ENCODE measurements at places on chromosomes 1 and 21.
A peak's percentile ranks its signal among the peaks of the same experiment; 100 is the strongest.

GRCh38 chr1:207191061-207191460 is 87.0 kb downstream of the C4BPA start:
- no peak for DNase-seq

GRCh38 chr1:18326211-18326897 is 154.4 kb upstream of the KLHDC7A start:
- no peak for DNase-seq

DNA sequence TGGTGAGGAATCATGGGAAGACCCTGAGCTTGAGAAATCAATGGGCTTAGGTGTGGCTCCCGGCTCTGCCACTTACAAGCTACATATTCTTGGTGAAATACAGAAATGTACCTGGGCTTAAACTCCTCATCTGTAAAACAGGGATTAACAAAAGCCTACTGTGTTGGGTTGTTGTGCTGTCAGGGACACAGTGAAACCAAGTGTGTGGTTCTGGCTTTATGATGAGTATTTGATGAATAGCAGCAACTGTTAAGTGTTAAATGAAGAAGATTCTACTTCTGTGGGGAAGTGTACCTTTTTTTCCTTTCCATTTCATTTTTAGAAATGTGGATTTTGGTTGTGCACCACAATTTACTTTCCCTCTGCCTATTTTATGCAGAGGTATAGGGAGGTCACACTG is 41.1 kb upstream of the DUSP10 start:
- DNase-seq, result no peak

GRCh38 chr1:147670319-147671001 is at the start of gene ACP6:
Gene ACP6 (minus strand): TSS chr1:147670524. CDS start chr1:147670048, 476 bp downstream.
- DNase-seq, result peak; percentile 88

- DNase-seq, result no peak
Measured at GRCh38 chr1:24149866-24150233, 6.9 kb upstream of the IL22RA1 start.

DNA sequence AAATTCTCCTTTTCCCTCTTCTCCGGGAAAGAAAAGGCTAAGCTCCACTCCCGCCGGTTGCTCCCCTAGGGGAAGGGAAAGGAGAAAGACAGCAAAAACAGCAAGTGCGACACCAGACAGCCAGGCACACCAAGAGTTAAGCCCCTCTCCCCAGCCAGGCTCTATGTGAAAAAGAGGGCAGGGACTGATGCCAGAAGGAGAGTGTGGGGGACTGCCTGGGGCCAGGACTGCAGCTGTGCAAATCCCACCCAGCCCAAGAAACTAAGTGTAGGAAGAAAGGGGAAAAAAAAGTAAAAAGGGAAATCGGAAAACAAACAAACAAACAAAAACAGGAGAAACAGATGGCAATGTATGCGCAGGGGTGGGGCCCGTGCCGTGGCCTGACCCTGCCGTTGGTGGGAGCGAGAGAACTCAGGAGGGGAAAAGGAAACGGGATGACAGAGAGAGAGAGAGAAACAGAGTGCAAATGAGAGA is 27.7 kb upstream of the FMO1 start:
- no peak for DNase-seq

DNA sequence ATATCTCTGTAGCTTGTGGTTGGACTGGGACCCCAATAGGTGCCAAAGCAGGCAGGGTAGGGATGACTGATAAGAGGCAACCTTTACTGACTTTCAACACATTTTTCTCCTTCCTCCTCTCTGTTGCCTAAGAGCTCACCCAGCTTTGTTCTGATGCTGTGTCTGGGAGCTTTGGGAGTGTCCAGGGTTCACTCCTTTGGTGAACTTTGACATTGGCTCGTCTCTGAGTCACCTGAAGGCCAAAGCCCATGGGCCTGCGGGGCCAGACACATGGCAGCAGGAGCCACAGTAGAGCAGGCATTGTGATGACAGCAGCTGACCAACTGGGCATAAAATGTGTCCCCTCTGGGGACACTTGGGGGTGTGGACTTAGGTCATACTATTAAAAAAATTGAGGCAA is 99.5 kb upstream of the ZNF644 start:
- no peak for DNase-seq

DNA sequence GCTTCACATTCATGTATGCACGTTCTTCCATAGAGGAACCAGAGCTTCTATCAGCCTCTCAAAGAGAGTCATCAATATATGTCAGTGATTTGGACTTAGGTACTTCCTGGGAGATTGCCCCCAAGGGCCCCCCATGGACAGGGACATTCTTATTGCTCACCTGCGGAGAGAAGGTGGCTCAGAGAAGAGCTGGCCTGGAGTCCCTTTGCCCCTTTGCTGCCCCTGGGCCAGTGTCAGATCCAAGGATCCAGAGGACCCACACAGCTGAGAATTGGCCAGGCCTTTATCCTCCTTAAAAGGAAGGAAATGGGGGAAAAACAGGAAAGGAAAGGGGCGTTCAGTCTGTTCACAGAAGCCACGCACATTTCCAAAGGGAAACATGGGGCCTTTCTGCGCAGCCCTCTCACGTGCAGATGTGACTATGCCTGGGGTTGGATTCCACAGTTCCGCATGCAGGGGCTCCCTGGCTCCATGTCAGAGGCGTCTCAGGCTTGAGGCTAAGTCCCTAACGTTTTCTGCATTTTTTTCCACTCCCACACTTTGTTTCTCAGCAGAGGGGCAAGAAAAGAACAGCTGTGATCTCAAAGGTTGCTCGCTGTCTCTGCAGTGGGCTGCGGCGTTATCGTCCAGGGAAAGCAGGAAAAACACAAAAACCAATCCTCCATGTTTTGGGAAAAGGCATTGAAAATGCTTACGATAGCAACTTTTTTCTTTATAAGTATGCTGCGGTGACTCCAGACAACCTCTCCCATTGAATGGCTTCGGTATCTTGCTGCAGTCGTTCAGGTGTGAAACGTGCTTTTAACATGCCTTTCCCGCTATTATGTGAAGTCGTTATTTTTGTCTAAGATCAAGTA is 5.9 kb downstream of the C1orf226 start:
- DNase-seq, result no peak

DNA sequence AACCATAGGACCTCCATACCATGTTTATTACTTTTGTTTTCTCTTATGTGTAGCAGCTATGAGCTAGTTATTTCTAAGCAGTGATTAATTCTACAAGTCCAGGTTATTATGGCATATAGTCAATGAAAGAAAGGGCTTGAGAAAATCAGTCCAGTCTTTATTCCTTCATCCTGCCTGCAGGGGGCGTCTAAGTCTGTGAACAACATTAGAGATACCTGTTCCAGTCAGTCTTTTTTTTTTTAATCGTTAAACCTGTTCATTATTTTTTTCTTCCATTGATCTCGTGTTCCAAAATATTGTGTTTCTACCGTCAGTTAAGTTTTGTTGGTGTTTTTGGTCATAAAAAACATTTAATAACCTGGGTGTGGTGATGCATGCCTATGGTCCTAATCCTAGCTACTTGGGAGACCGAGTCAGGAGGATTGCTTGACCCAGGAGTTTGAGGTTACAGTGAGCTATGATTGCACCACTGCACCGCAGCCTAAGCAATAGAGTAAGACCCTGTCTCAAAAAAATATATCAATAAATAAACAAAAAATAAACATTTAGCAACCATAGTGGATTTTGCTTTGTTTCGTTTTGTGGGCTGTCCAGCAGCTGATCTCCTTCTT is 29.4 kb upstream of the CD2 start:
- no peak for DNase-seq

DNA sequence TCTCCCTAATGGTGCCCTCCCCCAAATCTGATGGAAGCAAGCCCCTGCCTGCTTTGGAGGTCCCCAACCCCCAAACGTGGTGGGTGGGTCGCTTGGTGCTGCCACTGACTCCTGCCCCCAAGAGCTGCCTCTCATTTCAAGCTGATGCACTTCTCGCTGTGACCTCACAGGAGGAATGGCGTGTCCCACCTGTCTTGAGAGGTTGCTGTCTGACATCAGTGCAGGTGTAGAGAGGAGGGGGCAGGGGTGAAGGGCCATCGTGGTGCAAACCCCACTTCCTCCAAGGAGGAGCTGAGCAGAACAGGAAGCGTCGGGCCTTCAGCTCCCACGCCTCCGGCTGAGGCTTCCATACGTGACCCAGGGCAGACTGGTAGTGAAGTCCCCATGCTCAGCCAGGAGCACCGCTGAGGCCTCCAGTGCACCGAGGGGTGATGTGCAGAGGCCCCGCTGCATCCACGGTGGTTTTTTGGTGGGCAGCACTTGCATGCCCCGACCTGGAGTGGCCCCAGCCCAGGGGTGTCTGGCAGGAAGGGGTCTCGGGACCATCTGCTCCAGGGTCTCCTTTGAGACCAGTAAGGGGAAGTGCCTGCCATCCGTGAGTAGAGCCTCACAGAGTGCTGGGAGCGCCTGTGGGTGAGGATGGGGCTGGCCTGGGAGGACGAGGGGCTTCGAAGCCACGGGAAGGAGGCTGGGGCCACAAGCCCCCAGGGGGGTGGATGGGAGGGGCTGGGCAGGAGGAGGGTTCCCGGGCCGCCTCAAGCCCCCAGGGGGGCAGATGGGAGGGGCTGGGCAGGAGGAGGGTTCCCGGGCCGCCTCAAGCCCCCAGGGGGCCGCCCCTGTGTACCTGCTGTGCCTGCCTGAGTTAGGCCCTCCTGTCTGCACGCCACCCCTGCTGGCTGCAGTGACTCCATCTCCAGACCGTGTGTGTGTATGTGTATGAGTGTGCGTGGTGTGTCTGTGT is 39.8 kb downstream of the WDR4 start:
- no peak for DNase-seq

- peak; percentile 19 for DNase-seq
Measured at GRCh38 chr1:151511636-151512215, 539 bp downstream of the CGN start.

DNA sequence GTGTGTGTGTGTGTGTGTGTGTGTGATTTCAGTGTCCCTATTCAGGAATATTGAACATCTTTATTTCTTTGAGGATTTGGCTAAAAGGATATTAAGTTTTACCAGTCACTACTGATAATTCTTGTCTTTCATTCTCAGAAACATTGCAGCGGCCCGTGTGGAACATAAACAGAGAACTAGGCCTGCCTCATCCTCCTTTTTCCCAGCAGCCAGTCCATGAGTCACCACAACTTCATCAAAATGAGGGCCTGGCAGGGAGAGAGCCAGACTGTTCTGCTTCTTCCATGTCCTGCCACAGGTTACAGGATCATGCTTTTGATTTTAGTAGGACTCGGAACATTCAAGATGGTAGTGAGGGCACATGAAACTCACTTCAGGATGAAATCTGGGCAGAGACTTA is 50.7 kb downstream of the LRIG2 start:
- no peak for DNase-seq

- DNase-seq, result no peak
Measured at GRCh38 chr1:51526248-51526647, 7.2 kb upstream of the EPS15 start.

GRCh38 chr1:18913065-18913835 is 10.9 kb upstream of the ALDH4A1 start:
- DNase-seq, result no peak

DNA sequence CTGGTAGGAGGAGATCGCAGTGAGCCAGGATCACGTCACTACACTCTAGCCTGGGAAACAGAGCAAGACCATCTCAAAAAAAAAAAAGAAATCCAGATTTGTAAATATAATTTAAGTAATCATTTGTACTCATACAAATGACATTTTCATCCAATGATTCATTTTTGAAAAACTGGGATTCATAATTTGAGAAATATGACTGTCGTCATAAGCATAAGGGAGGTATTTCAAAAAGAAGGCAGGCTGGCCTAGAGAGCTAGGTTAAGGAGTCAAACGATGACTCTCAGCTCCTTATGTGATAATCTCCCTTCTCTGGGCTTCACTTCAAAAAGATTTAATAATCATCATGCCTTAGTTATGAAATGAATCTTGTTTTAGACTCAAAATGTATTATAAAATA is 2.3 kb downstream of the GART start:
- DNase-seq, result no peak

GRCh38 chr1:25110036-25110435 is 122.3 kb downstream of the SYF2 start:
- no peak for DNase-seq

- no peak for DNase-seq
Measured at GRCh38 chr1:2134621-2135307, 59.8 kb downstream of the FAAP20 start.

GRCh38 chr1:30063621-30064280 is 659.6 kb downstream of the MATN1 start:
- no peak for DNase-seq

- no peak for DNase-seq
Measured at GRCh38 chr1:77831976-77832711, 52.7 kb downstream of the MIGA1 start.

DNA sequence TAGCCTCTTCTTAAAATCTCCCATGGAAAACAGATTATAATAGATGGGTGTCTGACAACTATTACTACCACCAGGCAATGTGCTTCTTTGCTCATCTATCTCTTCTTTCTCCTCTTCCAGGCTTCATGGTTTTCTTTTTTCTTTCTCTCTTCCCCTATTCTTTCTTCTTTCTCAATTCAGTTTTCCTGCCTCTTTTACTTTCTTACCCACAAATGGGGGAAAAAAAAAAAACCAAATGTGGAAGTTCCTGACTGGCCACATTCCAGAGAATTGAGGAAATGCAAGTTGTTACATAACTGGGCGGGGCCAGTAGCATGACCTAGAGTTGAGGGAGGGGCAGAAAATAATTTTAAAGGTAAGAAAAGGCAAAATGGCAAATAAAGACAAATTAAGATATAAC is 10.9 kb upstream of the SMG7 start:
- DNase-seq, result no peak

GRCh38 chr1:88140325-88140724 is 543.7 kb upstream of the PKN2 start:
- no peak for DNase-seq

DNA sequence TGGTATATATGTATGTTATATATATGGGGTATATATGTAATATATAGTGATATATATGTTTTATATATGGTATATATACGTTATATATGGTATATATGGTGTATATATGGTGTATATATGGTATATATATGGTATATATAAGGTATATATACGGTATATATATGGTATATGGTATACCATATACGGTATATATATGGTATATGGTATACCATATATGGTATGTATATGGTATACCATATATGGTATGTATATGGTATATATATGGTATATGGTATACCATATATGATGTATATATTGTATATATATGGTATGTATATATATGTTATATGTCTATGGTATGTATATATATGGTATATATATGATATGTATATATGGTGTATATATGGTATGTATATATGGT is 447.7 kb upstream of the USP24 start:
- no peak for DNase-seq

GRCh38 chr1:93501399-93501798 is 53.5 kb downstream of the FNBP1L start:
- DNase-seq, result no peak

All from thymus (tissue), 14 donors.